ENCODE measurements at places on chromosomes 2 and 18.

- no peak for DNase-seq
Observed at GRCh38 chr2:172894689-172895387, 159.2 kb downstream of the RAPGEF4 start.

GRCh38 chr2:119574864-119575263, 30.6 kb downstream of the CFAP221 start:
- DNase-seq: no peak

- DNase-seq: no peak
Observed at GRCh38 chr2:207787017-207787416, 17.3 kb upstream of the FZD5 start.

GRCh38 chr2:29236074-29236473, 120.9 kb downstream of the CLIP4 start:
- DNase-seq: no peak
